ENCODE measurements at places on chromosomes 2 and 18. TPM values are rescaled to one million over a fixed set of nuclear protein-coding genes. Genes with fewer than 3 reads are reported as not detected.

Gene NR4A2
- total RNA-seq = 5.0 TPM

DNA sequence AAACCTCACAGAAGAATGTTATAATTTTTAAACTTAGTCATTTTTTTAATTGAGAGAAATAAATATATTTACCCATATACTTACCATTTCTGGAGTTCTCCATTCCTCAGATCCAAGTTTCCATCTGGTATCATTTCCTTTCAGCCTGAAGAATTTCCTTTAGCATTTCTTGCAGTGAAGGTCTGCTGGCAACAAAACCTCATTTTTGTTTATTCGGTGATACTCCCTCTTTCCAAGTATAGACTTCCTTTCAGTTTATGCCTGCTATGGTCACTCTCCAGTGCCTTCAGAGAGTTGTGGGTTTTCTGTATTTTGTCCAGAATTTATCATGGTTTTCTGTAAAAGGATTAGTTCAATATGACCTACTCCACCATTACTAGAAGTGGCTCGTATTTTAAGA is 17.0 kb downstream of the WDPCP start:
- no peaks in the 10 kb centered on the region for H3K27me3 ChIP-seq
- no peaks in the 10 kb centered on the region for H3K36me3 ChIP-seq
- no peak for DNase-seq
- no peak overlapping the region for H3K27ac ChIP-seq
- H3K4me3 ChIP-seq = no peak overlapping the region
- H3K4me1 ChIP-seq = no peaks in the 10 kb centered on the region

- no peaks in the 10 kb centered on the region for H3K27me3 ChIP-seq
- no peak overlapping the region for H3K4me3 ChIP-seq
- H3K36me3 ChIP-seq = no peaks in the 10 kb centered on the region
- H3K4me1 ChIP-seq = no peaks in the 10 kb centered on the region
Measured at GRCh38 chr2:11237122-11237521, 81.9 kb downstream of the SLC66A3 start.

DNA sequence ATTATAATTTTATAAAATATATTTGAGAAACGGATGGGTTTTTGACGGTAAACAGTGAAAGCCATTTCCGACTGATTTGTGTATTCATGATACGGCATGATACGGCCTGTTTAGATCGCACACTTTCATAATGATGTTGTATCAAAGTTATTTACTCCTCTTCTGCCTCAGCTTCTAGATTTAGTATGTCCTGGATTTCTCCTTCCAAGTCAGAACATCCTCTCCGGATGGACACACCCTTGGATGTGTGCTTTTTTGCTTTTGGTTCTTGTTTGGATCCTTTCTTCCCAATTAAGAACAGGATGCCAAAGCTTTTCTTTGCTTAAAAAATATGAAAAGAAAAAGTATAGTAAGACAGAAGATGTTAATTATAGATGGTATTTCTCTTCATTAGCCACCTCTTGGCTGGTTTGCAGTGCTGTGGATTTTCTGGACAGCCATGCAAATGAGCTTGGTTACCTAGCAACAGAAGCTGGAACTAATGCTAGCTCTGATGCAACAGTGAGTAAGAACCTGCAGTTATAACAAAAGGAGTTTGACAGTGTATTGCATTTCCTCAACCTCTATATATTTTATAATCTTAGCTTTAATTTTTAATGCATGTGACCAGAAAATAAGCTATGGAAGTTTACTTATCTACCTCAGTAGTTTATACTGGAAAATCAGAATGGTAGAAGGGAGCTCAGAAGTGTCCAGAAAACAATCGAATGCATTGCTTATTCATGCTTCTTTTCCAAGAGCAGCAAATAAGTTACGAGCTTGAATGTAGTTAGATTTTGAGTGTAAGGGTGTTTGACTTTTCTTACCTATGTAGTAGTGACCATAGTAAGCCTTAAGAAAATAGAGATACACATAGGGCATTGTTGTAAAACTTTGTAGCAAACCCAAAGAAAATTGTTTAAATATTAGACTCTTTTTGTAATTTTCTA is 27.9 kb downstream of the RMND5A start:
- H3K27me3 ChIP-seq = no peaks in the 10 kb centered on the region
- H3K36me3 ChIP-seq = peaks cover 20% of the 10 kb centered on the region
- no peak for DNase-seq
- no peak overlapping the region for H3K27ac ChIP-seq
- H3K4me3 ChIP-seq = no peak overlapping the region
- peaks cover 15% of the 10 kb centered on the region for H3K4me1 ChIP-seq

- no peaks in the 10 kb centered on the region for H3K36me3 ChIP-seq
- no peak overlapping the region for H3K27ac ChIP-seq
- H3K4me1 ChIP-seq = no peaks in the 10 kb centered on the region
- no peak for DNase-seq
- no peak overlapping the region for H3K4me3 ChIP-seq
Measured at GRCh38 chr2:68134554-68134953, 23.1 kb upstream of the PNO1 start.

- H3K4me1 ChIP-seq = peaks cover 44% of the 10 kb centered on the region
- peak within 1 kb of the TSS; percentile 73 for H3K4me3 ChIP-seq
- H3K36me3 ChIP-seq = peaks cover 19% of the 10 kb centered on the region
- DNase-seq = peak; percentile 99
Measured at GRCh38 chr2:85595301-85596025, at the start of gene RNF181. Gene RNF181 (plus strand): TSS chr2:85595745. CDS start chr2:85595764, 19 bp downstream.

- H3K4me3 ChIP-seq = no peak overlapping the region
- H3K27ac ChIP-seq = no peak overlapping the region
- H3K4me1 ChIP-seq = no peaks in the 10 kb centered on the region
Measured at GRCh38 chr2:120094795-120095194, 81.9 kb downstream of the EPB41L5 start.

Gene ARMC9
- 95.3 TPM for total RNA-seq

- H3K27me3 ChIP-seq = no peaks in the 10 kb centered on the region
- H3K4me1 ChIP-seq = no peaks in the 10 kb centered on the region
- DNase-seq = no peak
- no peaks in the 10 kb centered on the region for H3K36me3 ChIP-seq
- H3K27ac ChIP-seq = no peak overlapping the region
Measured at GRCh38 chr2:113232740-113233139, 46.0 kb downstream of the PAX8 start.
